ENCODE measurements at places on chromosomes 11 and 22.

GRCh38 chr11:6586434-6587359, 16.7 kb downstream of the RRP8 start:
- no peak for DNase-seq

- peak; percentile 7 for DNase-seq
Measured at GRCh38 chr22:26711205-26711963, 54.0 kb downstream of the MIAT start.

DNA sequence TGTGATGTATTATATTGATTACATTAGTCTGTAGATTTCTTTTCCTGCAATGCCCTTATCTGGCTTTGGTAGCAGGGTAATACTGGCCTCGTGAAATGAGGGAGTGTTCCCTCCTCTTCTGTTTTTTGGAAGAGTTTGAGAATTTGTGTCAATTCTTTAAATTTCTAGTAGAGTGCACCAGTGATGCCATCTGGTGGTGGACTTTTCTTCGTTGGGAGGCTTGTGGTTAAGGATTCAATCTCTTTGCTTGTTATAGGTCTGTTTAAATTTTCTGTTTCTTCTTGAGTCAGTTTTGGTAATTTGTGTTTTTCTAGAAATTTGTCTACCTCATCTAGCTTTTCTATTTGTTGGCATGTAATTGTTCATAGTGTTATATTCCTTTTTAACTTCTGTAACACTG, 18.9 kb downstream of the SHANK3 start:
- DNase-seq: peak; percentile 59

DNA sequence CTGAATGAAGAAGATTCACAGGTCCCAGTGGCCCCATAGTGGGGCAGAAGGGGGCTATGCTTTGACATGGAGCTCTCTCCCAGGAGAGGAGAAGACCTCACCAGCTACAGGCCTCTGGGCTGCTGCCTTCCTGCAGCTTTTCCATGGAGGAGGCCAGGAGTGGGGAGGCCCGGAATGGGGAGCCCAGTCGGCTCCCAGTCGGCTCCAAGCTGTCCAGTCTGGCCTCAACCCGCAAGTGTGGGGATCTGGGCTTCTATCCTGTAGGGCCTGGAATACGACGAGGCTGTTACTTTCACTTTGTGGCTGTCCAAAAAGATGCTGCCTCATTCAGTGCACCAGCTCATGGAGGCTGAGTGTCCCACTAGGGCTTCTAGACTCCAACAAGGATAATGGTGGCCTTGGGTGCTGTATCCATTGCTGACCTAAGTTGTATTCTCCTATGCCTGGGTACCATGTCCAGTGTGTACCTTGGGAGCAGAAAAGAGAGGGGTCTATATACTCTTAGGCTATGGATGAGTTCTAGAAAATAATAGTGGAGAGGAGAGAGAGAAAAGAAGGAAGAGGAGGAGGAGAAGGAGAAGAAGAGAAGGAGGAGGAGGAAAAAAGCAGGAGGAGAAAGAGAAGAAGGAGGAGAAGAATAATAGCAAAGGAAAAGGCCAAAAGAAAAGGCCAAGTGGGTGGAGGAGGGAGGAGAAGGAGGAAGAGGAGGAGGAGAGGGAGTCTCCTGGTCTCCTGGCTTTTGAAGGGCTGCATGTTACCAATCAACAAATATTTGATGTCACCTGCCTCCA, 1.1 kb downstream of the MYO18B start:
- DNase-seq: no peak

DNA sequence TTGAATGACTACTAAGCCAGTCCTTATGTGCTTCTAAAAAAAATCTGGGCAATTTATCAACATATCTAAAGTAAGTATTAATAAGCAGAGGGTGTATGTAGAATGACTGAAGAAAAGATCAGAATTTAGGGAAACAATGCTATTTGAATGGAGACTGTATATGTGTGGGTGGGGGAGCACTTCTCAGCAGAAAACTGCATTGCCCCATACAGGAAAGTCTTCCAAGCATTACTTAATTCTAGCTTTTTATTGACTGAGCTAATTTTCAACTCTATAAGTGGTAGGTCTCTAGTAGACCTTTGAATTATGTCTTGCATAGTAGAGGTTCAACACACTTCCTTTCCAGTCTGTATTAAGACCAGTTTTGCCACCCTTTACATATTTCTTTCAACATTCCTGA, 41.7 kb downstream of the CASP12 start:
- DNase-seq: no peak

DNA sequence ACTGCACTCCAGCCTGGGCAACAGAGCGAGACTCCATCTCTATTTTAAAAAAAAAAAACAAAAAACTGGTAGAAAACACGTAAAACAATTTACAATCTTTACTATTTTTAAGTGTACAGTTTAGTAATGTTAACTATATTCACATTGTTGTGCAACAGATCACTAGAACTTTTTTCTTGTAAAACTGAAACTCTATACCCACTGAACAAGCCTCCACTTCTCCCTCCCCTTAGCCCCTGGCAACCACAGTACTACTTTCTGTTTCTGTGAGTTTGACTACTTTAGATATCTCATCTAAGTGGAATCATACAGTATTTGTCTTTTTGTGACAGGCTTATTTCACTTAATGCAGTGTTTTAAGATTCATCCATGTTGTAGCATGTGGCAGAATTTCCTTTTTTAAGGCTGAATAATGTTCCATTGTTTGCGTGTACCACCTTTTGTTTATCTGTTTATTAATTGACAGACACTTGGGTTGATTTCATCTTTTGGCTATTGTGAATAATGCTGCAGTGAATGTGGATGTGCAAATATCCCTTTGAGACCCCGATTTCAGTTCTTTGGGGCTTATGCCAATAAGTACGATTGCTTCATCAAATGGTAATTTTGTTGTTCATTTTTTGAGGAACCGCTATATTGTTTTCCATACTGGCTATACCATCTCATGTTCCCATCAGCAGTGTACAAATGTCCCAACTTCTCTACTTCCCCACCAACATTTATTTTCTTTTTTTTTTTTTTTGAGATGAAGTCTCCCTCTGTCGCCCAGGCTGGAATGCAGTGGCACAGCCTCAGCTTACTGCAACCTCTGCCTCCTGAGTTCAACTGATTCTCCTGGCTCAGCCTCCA, 11.0 kb downstream of the DDB2 start:
- peak; percentile 22 for DNase-seq

DNA sequence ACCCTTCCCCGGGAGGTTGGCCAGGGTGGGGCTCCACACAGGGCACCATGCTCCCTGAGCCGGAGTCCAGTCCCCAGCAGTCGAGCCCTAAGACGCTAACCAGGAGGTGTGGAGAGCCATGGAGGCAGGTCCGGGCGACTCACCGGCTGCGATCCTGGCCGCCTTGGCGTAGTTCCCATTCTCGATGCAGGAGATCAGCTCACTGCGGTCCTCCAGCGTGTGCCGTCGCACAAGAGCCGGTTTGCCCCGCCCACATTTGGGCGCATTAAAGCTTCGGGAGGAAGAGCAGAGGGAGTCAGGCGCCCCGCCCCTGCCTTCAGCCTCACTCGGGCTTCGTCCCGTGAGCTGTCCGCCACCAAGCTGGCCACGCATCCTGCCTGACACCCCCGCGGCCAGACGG, 50.8 kb downstream of the BRD1 start:
- no peak for DNase-seq

- DNase-seq: no peak
Measured at GRCh38 chr11:120254788-120255518, 15.0 kb downstream of the POU2F3 start.

- no peak for DNase-seq
Measured at GRCh38 chr11:43376594-43376993, 17.9 kb downstream of the TTC17 start.

GRCh38 chr11:115505175-115505574, 960 bp upstream of the CADM1 start:
- DNase-seq: no peak

DNA sequence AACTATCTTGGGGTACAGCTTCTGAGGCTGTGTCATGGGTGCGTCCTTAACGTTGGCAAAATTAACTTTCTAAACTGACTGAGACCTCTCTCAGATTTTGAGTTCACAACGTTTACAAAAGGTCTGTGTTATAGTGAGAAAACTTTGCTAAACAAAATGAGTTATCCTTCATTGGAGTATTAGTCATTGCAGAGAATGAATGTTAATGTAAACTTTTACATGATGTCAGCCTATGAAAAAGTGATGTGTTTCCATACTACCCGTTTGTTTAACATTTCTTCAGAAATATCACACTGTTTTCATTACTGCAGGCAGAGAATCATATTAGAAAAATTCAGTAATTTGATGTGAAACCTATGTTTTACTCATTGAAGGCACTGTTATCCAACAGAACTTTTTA, 32.1 kb downstream of the HSD17B12 start:
- DNase-seq: no peak

DNA sequence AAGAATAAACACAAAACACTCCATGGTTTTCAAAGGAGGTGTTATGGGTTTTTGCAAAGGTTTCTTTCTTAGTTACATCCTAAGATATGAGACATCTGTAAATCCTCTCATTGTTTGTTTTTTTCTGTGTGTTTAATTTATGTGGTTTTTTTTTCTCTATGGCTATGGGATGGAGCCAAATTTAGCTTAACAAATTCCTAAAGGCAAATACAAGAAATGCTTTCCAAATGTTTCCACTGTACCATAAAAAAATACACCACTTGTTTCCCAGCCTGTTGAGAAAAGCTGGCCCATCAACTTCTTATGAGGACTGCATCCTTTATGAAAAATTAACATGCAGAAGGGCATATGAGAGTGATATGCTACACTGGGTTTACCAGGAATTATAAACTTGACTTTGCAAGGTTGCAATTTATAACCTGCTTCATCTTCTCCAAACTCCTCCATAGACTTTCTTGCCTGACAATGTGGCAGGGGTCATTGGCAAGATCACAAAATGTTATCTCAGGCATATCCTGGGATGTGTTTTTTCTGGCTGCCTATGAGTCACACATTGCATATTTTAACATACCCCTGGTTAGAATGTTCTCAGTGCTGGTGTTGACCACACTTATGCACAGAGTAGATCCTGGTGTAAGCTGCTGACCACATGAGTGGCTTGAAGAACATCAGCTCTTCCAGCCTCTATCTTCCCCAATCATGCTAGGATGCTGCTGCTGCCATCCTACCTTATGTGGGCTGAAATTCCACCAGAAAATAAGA, 137.6 kb upstream of the TTC12 start:
- DNase-seq: no peak

DNA sequence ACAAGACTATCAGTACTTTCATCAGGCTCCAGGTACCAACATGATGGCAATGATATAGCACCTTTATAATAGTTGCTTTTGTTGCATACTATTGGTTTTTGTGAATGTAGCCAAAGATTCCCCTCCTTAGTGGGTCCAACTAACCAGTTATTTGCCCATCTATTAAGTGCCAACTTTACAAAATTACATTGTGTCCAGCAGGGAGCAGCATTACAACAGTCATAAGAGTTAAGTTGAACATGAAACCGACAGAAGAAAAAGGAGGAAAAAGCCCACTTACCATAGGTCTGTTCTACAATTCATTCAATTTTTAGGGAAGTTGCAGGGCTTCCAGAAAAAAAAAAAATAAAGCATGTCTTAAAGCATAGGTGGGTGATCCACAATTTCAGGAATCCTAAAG, 21.6 kb downstream of the IMMP1L start:
- peak; percentile 32 for DNase-seq

DNA sequence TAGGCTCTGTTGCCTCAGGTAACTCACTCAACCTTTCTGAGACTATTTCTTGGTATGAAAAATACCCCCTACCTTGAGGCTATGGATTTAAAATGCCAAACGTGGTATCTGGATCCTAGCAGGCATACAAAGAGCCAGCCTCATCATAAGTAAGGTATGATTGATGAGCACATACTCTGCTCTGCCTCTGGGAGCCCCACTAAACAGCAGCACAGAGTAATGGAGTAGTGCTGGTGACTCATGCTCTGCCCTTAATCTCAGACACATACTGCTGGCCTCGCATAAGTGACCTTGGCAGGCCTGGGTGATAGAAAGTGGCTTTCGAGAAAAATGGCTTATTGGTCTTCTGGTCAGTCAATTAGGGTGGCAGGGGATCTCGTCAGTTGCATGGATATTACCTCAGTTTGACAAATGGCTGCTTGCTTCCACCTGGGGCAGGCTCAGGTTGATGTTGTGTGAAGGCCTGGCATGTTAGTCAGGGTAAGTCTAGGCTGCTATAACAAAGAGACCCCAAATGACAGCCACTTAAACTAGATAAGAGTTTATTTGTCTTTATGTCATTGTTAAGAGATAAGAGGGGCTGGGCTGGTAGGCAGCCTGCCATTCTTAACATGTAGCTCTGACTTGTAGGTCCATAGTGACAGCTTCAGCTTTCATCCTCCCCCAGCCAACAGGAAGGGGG, 15.2 kb upstream of the SLC6A5 start:
- no peak for DNase-seq

GRCh38 chr11:127233998-127234397, 233.4 kb upstream of the KIRREL3 start:
- DNase-seq: no peak

GRCh38 chr11:12629601-12630313, 44.5 kb upstream of the TEAD1 start:
- no peak for DNase-seq

- no peak for DNase-seq
Measured at GRCh38 chr11:5516599-5516998, at the start of gene UBQLNL. Gene UBQLNL, minus strand, starts transcription at chr11:5516699. Its CDS starts 258 bp downstream, at chr11:5516441.

DNA sequence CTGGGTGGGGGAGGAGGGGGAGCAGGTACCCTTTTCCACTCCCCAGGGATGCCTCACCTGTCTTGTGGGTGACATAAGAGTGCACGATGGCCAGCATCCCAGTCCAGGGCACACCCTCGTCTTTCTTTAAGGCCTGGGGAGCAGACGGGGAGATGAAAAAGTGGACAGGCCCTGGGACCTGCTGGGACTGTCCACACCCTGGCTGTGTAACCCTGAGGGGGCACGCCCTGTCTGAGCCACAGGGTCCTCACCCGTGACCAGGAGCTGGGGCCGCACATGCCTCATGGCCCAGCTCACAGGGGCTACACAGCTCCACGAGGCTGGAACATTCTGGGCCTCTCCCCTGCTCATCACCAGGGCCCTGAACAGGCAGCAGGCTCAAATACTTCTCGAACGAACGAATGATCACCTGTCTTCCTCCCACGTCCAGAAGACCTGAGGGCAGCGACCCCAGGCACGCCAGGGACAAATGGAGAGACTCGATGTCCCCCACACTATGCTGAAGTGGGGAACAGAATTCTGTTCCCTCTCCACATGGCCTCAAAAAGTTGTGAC, 123.9 kb downstream of the PHF21B start:
- no peak for DNase-seq

DNA sequence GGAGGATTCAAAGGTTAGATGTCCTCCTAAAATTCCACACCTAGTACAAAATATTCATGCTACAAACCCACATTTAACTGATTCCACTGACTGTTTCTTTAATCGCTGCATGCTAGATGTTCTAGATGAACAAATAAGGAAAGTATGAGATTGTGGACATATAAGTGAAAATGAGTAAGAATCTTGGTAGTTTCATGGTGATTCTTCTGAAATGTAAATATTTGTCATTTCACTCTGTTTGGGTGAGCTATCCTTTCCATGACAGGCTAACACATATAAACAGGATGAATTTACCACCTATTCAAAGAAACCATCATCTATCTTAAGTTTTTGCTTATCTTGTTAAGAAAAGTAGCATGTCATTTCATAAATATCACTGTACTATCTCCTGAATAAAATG, 14.8 kb downstream of the OR5B3 start:
- no peak for DNase-seq

- no peak for DNase-seq
Measured at GRCh38 chr11:2296913-2297622, 4.7 kb downstream of the C11orf21 start.

All from CD4-positive, alpha-beta T cell treated with Interleukin-17A for 1 hour (primary cell).